ENCODE measurements at places on chromosomes 13 and 19.
A peak's percentile ranks its signal among the peaks of the same experiment; 100 is the strongest.

GRCh38 chr13:84917252-84917878 lies 881.9 kb downstream of the SLITRK6 start:
- DNase-seq, result no peak

DNA sequence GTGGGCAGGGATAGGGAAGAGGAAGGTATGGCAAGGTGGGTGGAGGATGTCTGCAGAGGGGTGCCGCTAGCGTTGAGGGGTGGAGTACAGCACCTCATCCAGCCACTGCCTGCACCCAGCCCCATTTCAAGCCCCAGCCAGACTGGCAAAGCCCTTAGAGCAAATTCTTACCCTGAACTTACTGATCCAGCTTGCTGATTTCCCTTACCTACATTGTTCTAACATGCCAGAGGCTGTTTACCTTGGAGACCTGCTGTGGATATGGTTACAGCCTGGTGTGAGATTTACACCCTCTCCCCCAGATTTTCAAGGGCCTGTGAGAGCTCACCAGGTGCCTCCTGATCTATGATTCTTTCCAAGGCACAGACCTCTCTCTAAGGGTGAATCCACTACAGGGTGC lies 86.0 kb downstream of the ZNF726 start:
- no peak for DNase-seq

GRCh38 chr13:54194233-54195024 lies 1165.8 kb downstream of the OLFM4 start:
- DNase-seq, result no peak

DNA sequence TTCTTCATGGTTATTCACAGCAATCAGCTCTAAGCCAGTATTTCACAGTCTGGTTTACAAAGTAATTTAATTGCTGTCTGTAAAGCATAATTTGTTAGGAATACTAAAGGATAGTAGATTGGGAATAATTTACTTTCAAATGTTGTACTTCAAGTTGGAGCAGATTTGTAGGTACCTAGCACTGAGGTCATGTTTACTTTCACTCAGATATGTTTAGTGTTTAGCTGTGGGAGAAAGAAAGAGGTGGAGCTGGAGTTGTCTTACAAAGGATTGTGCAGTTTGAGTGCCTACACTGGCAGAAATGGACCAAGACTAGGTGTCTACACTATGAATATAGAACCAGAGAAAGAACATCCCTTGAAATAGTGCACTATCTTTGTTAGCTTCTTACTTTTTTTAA lies 464.6 kb downstream of the PCDH9 start:
- no peak for DNase-seq

DNA sequence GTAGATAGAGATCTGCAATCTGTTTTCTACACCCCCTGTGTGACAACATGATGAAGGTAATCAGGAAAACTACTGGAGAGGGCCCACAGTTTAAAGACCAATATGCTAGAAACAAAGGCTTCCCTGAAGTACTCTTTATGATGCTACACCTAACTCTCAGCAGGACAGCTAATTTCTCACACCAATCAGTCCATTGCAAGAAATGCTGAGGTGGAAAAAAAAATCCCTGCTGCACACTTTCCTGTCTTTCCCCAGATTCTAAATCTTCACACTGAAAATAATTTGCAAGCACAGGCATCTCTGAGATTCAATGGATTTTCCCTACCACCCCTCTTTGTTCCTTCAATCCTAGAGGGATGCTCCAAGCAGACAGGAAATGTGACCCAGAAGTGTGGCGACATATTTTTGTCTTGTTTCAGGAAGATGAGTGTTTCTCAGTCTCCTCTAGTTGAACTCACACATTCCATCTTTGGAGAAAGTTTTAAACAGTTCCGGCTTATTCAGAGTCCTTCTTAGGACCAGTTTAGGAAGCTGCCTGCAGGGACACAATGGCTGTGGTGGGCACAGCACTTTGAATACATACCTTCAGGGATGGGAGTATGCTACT lies 671.6 kb downstream of the DIAPH3 start:
- no peak for DNase-seq

- DNase-seq, result no peak
These were observed at the start of gene ZSCAN4 for GRCh38 chr19:57668635-57669034. Gene ZSCAN4 (plus strand): TSS chr19:57668935. CDS start chr19:57676146, 7,211 bp downstream.

DNA sequence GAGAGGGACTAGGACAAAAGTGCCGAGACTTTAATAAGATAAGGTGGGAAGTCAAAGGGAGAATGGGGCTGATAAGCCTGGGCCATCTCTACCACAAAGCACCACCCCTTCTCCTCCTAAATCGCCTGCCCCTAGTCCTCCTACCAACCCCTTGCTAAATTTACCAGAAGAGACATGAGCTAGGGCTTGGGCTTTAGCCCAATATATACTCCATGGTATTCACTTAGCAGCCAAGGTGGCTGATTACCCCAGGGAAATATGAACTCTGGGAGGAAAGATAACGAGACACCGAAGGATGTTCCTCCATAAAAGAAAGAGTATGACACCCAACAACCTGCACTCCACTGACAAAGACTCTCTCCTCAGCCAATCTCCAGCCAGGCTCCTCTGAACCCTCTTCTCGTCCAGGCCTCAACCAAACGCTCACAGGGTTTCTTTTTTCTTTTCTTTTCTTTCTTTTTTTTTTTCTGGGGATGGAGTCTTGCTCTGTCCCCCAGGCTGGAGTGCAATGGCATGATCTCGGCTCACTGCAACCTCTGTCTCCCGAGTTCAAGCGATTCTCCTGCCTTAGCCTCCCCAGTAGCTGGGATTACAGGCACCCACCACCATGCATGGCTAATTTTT lies 610.2 kb downstream of the UQCRFS1 start:
- DNase-seq, result no peak

GRCh38 chr13:77338961-77339401 lies 12.1 kb upstream of the MYCBP2 start:
- no peak for DNase-seq

- DNase-seq, result no peak
These were observed 2.3 kb downstream of the PODNL1 start for GRCh38 chr19:13935765-13936510.

- no peak for DNase-seq
These were observed 28.5 kb downstream of the FAAP24 start for GRCh38 chr19:33000510-33000909.

GRCh38 chr19:17127671-17128070 lies 52.1 kb downstream of the MYO9B start:
- no peak for DNase-seq

DNA sequence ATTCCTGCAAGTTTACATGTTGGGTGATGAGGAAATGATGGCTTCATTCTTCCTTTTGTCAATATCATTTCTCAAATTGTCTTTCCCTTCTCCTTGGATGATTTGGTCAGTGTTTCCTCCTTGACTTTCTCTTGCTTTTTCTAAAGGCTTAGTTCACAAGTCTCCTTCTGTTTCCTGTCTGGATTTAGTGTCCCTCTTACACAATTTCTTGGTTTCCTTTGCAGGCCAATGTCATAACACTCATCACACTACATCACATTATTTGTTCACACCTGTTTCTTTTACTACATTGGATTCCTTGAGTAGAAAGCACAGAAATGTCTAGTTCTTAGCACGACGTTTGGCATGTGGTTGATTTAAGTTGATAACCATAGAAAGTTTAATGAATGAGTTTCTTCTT lies 490.7 kb downstream of the TDRD3 start:
- no peak for DNase-seq

DNA sequence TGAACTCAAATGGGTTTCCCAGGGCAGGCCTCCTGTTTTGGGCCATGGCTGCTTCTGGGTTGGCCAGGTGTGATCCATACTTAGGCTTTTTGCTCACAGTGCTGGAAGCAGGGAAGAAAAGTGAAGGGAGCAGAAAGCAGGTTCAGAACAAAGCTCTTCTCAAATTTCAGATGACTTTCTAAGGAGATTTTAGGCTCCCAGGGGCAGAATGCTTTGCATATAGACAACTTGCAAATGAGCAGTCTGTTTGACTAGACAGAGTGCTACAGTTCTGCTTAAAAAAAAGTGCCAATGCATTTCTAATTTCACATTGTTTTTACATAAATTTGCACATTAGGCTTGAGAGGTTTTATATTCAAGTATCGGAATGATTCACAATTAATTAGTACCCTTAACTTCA lies 2.6 kb upstream of the SLC10A2 start:
- DNase-seq, result no peak

GRCh38 chr19:5804516-5805461 lies at the start of gene NRTN:
Gene NRTN (plus strand): TSS chr19:5805067. CDS start chr19:5824166, 19,099 bp downstream.
- DNase-seq, result no peak

DNA sequence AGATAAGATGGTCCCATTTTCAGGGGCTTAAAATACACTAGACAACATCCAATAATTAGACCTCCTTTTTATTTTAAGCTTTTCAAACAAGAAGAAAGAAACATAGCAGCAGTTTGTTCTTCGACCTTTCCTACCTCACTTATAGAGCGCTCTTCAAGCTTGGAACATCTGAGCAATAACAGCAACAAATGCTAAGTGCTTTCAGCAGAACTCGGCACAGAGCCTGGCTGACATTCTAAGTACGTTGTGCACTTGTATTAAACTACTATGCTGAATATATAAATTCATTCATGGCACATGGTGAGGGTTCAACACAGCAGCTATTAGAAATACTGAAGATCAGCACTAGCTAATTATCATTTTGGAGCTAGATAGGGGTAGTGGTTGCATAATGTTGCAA lies 256.1 kb upstream of the MAB21L1 start:
- no peak for DNase-seq

DNA sequence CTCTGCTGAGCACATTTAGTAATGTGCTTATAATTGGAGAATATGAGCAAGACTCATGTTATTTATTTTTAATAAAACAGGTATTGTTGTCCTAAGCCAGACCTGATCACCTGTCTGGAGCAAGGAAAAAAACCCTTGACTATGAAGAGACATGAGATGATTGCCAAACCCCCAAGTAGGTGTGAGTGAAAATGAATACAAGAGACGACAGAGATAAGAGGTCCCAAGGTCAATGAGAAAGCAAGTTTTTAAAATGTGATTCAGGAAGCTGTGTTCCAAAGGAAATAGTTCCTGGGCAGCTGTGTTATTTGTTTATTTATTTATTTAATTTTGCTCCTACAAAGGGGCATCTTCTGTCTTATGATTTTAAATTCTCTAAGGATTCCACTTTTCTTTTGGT lies 83.1 kb downstream of the ZNF486 start:
- no peak for DNase-seq

GRCh38 chr13:49566461-49566860 lies 18.9 kb downstream of the RCBTB1 start:
- DNase-seq, result no peak

GRCh38 chr19:45406226-45407090 lies at the start of gene POLR1G:
Gene POLR1G (plus strand): TSS chr19:45406644. CDS start chr19:45406697, 53 bp downstream.
- DNase-seq, result peak; percentile 87

GRCh38 chr13:39956036-39956435 lies 300.6 kb downstream of the COG6 start:
- DNase-seq, result no peak

DNA sequence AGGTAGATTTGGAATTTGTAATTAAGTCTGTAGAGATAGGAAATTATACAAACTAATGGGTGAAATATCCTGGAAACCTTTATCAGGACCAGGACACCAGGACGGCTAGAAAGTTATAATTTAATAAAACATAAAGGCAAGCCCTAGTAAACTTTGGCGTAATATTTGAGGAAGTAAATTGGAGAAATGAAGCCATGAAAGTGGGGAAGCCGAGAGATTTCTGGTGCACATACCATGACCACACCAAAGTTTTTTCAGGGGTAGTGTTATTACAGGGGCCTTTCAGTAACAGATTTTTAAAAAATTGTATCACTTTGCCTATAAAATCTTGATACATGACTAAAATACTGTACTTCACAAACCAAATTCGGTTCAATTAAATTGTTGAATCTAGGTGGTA lies 54.7 kb upstream of the URAD start:
- DNase-seq, result no peak

- DNase-seq, result no peak
These were observed 171.8 kb downstream of the GPC6 start for GRCh38 chr13:93398167-93399035.

DNA sequence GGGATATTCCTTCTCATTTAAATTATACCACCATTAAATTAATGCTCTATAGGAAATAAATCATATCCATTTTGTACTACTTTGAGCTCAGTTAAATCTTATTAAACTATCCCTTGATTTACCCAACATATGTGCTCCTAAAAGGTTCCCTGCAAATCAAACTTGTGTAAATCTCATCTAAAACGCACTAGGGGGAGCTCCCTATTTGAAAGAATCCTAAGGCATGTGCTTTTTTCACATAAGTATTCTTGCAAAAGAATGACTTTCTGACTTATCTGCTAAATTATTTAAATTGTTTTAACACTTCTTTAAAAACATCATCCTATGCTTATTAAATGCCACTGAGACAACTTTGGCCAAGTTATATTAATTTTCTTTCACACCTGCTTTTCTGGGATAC lies 7.9 kb downstream of the INTS6 start:
- DNase-seq, result no peak

DNA sequence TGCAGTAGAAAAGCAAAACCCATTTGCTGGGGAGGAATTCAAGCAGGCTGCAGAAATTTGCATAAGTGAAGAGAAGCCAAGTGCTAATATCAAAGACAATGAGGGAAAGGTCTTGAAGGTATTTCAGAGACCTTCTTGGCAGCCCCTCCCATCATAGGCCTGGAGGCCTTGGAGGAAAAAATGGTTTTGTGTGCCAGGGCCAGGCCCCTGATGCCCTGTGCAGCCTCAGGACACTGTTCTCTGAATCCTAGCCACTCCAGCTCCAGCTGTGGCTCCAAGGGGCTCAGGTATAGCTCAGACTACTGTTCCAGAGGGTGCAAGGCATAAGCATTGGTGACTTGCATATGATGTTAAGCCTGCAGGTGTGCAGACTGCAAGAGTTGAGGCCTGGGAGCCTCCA lies 463.2 kb upstream of the ATXN8OS start:
- DNase-seq, result no peak

- DNase-seq, result peak; percentile 68
These were observed 307 bp downstream of the JOSD2 start for GRCh38 chr19:50510700-50511068.

- DNase-seq, result no peak
These were observed 16.0 kb downstream of the ILF3 start for GRCh38 chr19:10670182-10670581.

DNA sequence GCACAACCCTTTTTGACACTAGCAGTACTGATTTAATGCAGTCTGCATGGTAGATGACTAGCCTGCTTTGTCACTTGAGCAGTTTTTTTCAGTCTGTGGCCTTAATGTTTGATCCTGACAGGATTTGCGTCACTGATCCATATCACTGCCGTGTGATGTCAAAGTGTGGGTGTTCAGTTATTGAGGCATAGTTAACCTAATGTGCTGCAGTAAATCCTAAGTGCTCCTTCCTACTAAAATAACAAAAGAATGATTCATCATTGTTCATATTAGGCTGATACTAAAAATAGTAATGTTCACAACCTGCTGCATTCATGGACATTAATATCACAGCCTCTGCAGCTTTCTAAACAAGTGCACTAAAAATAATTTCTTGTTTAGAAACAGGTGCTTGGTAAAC lies 121.9 kb upstream of the MLNR start:
- no peak for DNase-seq

All from urinary bladder (tissue), 4 donors.